ENCODE measurements at places on chromosomes 6 and 20. TPM values are rescaled to one million over a fixed set of nuclear protein-coding genes. Genes with fewer than 3 reads are reported as not detected.

The SEL1L2 gene
- not detected for polyA plus RNA-seq

The CDH22 gene
- polyA plus RNA-seq: 0.15 TPM

- DNase-seq: no peak
These were observed 75.9 kb upstream of the CST7 start for GRCh38 chr20:24873025-24873620.

DNA sequence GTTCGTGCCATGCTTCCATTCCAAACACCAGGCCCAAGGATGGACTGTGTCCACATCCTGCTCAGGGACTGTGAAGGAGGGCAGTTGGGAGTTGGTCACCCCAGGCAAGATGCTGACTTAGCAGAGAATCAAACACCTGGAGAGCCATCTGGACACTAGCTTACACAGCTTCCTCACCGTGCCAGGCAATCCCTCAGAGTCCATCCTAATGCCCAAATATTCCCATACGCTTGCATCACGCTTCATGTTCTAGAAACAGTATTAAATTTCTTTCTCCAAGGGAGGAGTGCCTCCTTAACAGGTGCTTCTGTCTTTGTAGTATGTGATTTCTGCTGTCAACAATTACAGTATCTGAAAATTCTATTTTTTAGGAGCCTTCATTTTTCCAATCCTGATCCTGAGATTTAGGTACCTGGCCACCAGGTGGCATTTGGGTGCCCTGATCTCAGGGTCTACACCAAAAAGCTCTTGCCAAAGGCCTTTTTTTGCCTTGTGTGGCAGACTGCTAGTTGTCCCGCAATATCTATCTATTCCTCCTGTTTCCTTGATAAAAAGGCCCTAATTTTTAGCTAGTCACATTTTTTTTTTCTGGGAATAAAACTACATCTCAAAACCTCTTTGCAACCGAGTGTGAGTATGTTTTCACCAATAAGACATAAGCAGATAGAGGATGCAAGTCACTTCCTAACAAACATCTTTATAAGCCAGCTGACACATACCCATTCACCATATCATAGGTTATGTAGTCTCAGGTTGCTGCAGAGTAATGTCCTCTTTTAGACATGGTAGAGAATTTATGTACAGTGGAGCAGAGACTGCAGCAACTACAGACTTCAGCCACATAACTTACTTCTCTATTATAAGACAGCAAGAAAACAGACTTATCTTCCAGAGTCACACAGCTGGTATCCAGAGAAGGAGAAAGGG, 85.0 kb downstream of the PREP start:
- no peak for DNase-seq

Data from hepatocyte (in vitro differentiated cells).